GOT3 (cell line): ENCODE measurements at places on chromosomes 2 and 18.

GRCh38 chr2:159146996-159147666 is 139.4 kb downstream of the WDSUB1 start:
- no peak for DNase-seq

DNA sequence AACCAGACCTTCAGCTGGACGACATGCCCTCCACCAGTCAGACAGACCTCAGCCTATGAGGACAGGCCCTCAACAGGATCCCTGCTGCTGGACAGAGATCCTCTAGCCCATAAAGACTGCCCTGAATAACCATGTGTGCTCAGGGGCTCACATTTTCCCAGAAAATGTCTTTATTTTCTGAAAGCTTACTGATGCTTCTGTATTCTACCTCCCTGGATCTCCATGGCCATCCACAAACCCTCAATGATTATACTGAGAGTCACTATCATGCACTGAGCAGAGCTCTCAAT is 1.8 kb upstream of the PTPN18 start:
- no peak for DNase-seq

- DNase-seq: no peak
Measured at GRCh38 chr2:72118386-72118785, 29.3 kb downstream of the CYP26B1 start.

DNA sequence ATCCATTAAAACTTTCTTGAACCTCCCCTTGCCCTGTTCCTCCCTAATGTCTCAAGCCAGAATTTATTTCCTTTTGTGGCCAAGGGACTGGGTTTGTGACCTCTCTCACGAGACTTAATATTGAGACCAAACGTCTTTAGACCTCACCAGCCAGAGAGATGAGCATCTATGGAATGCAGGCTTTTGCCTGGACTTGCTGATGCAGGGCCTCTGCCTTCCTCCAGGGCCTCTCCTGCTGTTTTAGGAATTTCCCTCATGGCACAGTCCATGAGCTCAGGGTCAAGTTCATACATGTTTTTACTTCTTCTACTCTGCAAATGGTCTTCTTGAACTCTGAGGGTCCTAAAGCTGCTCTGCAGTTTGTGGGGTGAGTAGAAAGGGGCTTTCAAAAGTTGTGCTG is 22.3 kb downstream of the IL1B start:
- no peak for DNase-seq

DNA sequence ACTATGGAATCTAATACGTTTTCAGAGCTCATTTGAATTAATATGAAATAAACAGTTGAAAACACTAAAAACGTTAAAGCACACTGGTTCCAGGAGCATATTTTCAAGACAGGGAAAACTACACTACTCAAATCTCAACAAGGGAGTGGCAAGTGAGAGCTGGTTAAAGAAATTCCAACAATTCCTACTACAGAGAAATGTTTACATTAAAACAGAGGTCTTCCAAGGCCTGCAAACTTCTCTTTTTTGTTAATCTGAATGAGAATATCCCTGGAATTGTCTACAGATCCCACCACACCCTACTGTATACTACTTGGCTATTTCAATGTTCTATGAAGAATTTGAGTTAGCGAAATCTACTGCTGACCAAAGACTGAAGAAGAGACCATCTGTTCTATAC is 231.5 kb downstream of the ZEB2 start:
- DNase-seq: no peak

- DNase-seq: no peak
Measured at GRCh38 chr2:238231251-238231793, 8.5 kb downstream of the HES6 start.

- DNase-seq: no peak
Measured at GRCh38 chr2:88841224-88841929, 149.9 kb downstream of the RPIA start.

DNA sequence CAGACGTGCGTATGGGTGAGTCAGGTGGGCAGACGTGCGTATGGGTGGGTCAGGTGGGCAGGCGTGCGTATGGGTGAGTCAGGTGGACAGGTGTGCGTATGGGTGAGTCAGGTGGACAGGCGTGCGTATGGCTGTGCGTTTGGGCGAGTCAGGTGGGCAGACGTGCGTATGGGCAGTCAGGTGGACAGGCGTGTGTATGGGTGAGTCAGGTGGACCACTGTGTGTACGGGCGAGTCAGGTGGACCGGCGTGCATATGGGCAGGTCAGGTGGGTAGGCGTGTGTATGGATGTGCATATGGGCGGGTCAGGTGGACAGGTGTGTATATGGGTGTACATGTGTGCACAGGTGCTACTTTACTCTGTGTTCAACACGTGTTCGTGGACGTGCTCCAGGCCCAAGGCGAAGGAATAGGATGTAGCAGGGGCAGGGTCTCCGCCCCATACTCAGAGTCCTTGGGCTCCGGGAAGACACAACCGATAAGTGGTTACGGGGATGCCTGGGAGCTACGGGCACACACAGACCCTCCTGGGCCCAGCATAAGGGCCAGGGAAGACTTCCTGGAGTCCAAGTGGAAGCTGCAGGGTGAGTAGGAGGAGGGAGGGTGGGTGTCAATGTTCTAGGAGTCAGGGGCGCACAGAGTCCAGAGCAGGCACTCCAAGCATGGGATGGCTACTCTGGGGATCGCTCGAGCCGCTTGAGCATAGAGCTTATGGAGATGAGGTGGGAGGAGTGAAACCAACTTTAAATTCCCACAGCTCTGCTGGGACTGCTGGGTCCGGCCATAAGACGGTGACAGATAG is 27.1 kb upstream of the KLF11 start:
- no peak for DNase-seq

DNA sequence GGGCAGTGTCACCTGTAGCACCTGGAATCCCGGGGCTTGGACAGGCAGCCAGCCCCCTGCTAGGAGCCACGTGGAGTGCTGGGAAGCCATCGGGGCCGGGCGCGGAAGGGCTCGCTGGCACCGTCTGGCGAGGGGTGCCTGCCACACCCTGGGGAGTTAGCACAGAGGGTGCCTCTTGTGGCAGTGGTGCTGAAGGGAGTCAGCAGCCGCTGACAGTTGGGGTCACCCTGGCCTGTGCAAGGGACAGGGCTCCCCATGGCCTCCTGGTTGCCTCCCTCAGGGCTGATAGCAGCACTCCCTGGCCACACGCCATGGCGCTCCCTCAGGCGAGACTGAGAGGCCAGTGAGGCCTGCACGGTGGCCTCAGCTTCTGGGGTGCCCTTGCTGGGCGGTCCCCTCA is 13.9 kb upstream of the D2HGDH start:
- no peak for DNase-seq

- DNase-seq: no peak
Measured at GRCh38 chr2:20722592-20723240, 55.8 kb downstream of the GDF7 start.

DNA sequence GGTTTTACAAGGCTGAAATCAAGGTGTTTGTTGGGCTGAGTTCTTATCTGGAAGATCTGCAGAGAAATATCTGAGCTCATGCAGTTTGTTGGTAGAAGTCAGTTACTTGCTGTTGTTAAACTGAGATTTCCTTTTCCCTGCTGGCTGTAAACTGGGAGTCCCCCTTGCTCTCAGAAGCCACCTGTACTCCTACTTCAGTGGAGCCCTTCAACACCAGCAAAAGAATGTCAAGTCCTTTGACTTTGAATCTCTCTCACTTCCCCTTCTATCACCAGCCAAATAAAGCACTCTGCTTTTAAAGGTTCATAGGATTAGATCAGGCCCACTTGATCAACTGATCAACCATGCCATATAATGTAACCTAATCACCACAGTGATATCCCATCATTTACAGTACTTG is 252.2 kb upstream of the CDH7 start:
- DNase-seq: no peak

GRCh38 chr18:21387886-21388285 is 145.9 kb downstream of the GREB1L start:
- DNase-seq: no peak

DNA sequence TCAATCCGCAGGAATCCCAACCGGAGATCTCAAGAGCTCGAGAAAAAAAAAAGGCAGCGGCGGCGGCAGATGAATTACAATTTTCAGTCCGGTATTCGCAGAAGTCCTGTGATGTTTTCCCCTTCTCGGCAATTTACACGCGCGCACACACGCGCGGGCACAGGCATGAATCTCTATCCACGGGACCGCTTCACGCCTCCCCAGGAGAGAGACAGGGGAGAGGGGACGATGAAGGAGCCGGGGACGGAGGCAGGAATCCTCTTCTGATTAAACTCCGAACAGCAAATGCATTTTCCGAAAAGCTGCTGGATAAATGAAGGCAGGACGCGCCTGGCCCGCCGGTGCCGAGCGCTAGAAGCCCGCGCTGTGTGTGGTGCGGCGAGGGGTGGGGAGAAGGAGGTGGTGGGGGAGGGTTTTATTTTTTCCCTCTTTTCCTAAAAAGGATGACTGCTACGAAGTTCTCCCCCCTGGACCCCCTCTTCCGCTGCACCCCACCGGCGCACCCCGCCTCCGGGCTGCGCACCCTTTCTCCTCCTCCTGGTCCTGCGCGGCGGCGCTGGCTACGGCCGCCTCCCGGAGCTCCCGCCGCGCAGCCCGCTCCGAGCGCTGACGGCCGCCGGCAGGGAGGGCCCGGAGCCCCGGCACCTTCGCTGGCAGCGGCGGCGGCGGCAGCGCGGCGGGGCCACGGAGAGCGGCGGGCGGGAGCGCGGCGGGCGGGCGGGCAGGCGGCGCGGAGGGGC is at the start of gene BCL2:
Gene BCL2 (minus strand): TSS at position 387 of the 740 bp plus-strand sequence.
- no peak for DNase-seq

DNA sequence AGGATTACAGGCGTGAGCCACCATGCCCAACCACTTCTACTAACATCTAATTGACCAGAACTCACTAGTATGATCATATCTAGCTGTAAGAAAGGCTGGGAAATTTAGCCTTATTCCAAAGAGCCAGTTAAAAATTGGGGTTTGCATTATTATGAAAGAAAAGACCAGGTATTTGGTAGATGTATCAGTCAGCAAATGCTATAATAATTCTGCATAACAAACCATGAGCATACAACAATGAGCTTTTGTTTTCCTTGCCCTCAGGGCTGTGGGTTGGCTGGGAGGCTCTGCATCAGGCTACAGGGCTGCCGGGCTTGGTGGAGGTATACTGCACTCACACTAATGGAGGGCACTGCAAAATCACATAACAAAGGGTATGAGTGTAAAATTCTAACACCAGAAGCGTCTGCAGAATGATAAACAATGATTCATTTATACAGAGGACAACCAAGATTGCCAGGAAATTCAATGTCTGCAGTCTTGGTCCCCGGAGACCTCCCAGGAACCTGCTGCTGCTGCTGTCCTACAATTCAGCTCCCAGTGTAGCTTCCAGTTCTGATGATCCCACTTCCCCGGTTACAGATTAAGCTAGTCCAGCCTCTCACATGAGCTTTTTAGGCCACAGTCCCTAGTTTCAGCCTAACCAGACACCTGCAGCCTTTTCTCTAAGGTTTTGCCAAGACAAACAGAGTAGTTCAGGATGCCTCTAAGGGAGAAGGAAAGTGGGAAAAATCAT is 32.2 kb upstream of the ST3GAL5 start:
- no peak for DNase-seq

- no peak for DNase-seq
Measured at GRCh38 chr2:186069676-186070075, 331.1 kb downstream of the FSIP2 start.

DNA sequence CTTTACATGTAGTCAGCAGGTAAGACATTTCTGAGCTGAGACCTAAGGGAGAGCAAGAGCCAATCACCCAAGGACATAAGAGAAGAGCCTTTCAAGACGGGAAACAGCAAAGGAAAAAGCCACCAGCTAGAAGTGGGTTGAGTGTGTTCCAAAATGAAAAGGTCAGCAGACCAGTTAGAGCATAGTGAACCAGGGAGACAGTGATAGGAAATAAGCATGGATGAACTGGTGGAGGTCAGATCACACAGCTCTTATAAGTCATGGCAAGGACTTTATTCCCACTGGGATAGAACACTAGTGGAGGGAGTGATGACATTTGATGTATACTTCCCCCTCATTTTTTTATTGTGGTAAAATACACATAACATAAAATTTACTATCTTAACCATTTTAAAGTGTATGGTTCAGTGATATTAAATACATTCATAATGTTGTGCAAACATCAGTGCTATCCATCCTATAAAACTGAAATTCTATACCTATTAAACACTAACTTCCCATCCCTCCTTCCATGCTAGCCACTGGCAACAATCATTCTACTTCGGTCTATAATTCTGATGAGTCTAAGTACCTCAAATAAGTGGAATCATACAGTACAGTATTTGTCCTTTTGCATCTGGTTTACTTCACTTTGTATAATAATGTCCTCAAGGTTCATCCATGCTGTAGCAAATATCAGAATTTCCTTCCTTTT is 155.8 kb upstream of the WDSUB1 start:
- no peak for DNase-seq

DNA sequence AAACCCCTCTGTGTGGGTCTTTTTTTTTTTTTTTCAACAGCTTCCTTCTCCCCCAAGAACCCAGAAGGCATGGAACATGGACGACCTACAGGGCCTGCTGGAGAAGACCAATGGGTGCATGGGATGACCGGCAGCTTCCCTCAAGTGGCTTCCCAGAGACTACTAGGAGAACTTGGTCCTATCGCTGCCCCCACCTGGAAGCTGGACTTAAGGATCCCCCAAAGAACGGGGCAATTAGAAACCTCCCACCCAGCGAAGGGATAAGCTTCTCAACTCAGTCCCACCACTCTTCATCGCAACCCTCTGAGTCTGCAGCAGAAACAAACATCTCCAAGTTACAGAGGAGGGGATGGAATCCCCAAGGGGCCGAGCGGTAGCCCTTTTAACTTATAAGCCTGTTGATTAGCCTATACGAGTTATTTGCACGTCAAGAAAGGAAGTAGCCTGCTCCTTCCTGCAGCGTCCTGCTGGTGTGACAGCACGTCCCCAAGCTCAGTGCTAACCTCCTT is 1.4 kb downstream of the ACTR1B start:
- no peak for DNase-seq

GRCh38 chr2:79576451-79576850 is 63.6 kb downstream of the CTNNA2 start:
- DNase-seq: no peak

DNA sequence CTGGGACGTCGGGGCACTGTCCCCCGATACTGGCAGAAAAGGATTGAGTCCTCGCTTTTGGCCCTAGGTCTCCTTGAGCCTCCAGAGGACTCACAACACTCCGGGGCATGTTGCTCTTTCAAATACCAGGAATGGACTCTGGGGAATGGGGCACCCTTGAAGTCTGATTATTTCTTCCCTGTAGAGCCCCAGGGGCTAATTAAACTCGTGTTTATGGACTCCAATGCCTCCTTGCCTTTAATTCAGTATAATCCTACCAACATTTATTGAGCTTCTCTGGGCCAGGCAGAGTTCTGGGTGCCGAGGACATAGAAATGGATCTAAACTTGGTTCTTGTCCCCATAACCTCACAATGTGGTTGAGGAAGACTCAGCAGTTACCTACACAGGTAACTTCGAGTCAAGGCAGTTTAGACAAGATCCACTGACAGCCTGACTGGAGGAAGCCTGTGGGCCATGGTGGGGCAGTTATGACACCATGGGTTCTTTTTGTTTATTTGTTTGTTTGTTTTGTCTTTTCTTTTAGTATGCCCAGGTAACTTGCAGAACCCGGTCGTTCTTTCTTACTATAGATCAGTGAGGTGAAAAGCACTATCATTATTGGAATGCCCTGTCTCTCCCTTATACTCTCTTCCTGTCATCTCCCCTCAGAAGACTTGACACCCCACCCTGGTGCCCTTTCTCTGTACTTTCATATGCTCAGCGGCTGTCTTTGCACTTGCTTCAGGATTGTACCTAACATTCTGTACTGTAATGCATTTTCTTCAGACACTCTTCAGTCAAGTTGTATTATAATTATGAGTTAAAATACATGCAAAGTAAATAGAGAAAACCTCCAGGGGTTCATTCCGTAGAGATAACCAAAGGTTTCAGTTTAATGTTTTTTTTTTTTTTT is 3.2 kb downstream of the CFLAR start:
- no peak for DNase-seq
